Fibroblast of skin of right quadriceps (primary cell): ENCODE measurements at places on chromosomes 4 and X.

DNA sequence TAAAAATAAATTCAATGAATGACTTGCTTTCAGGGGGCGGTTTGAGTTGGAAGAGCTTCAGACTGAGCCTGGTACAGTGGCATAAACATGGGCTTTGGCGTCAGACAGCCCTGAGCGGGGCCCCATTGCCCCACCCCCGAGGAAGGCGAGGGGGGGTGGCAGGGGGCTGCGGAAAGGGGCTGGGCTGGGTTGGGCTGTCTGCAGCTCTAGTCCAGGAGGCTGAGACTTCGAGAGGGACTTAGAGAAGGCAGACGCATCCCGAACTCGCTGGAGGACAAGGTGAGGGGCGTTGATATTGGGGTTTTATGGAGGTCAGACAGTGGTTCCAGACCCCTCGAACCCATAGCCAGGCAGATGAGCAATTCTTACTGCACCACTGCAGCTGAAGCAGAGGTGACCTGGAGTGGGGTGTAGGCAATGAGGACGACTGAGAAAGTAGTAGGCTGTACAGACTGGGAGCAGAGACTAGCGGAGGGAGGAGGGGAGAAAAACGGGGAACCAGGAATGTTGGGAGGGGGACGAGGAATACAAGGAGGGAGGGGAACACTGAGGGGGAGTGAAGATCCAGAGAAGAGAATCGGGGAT is at the start of gene MAGED2:
MAGED2 (plus strand) TSS at position 222 of the 585 bp plus-strand sequence. CDS start 1,587 bp downstream, outside the sequence.
- peak; percentile 40 for DNase-seq

DNA sequence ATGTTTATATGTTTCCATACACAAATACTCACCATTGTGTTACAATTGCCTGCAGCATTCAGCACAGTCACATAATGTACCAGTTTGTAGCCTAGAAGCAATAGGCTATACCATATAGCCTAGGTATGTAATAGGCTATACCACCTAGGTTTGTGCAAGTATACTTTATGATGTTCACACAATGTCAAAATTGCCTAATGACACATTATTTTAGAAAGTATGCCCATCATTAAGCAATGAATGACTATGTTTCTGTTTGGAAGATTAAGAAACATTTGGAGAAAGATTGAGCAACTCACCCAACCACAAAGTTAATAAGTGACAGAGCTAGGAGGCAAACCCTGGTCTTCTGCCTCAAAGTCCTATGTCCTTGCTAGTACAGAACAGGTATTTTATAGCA is 96.8 kb upstream of the GRIA3 start:
- peak; percentile 36 for DNase-seq

GRCh38 chr4:165331359-165331758 is 3.9 kb downstream of the MSMO1 start:
- no peak for DNase-seq

- no peak for DNase-seq
Observed at GRCh38 chr4:177464026-177464425, 21.8 kb upstream of the AGA start.

- DNase-seq: peak; percentile 80
Observed at GRCh38 chr4:72319601-72320021, 249.4 kb downstream of the ADAMTS3 start.

- DNase-seq: no peak
Observed at GRCh38 chr4:146232131-146232722, 17.9 kb downstream of the REELD1 start.

GRCh38 chr4:147674073-147674472 is 9.9 kb downstream of the PRMT9 start:
- no peak for DNase-seq

- DNase-seq: peak; percentile 53
Observed at GRCh38 chr4:37981844-37982720, 21.9 kb downstream of the PTTG2 start.

GRCh38 chr4:88359558-88359957 is 19.1 kb upstream of the HERC6 start:
- no peak for DNase-seq

- DNase-seq: no peak
Observed at GRCh38 chrX:68492583-68492982, 6.3 kb upstream of the YIPF6 start.

DNA sequence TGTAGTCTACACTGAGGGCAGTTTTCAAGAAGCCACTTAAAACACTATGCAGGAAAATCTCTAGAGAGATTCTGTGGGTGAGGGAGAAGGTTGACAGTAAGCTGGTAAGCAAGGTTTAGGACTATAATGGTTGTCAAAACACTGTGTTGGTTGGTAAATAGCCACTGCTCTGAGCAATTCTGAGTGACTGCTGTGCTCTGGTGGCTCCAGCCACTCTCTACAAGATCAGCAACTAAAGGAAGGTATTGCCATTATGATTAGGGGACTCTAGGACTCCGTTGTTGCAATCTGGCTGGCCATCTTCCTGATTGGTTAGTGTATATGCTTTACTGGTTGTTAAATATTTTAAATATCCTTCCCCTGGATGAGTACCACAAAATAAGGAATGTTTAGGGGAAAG is 5.5 kb upstream of the FAM47E start:
- DNase-seq: no peak

DNA sequence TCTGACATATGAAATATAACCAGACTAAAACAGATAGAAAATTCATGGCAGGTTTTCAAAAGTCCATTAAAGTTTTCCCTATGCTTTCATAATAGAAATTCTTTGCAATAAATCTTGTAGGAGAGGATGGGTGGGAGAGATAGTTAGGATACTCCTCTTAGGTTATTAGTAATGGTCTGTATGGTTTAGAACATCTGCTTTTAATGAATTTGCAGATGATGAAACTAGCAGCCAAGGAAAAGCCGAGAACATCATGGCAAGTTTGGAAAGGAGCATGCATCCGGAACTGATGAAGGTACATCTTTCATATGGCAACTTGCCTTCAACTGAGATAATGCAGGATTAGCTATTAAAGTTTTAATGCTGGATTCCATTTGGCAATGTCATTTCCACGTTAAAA is 70.7 kb downstream of the DOCK11 start:
- DNase-seq: peak; percentile 87

- peak; percentile 37 for DNase-seq
Observed at GRCh38 chr4:77927991-77928925, 65.6 kb downstream of the MRPL1 start.

DNA sequence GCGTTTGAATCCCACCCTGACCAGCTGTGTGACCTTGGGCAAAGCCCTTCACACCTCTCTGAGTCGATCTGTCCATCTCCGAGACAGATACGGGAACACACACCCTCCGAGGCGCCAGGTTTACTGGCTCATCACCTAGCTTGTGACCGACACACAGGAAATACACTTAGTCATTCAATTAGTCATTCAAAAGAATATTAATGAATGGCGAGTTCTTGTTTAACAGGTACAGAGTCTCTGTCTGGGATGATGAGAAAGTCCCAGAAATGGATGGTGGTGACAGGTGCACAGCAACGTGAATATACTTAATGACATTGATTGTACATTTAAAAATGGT is 80.6 kb downstream of the PPP2R2C start:
- DNase-seq: no peak

- DNase-seq: no peak
Observed at GRCh38 chrX:53281963-53282695, 745 bp upstream of the IQSEC2 start.

DNA sequence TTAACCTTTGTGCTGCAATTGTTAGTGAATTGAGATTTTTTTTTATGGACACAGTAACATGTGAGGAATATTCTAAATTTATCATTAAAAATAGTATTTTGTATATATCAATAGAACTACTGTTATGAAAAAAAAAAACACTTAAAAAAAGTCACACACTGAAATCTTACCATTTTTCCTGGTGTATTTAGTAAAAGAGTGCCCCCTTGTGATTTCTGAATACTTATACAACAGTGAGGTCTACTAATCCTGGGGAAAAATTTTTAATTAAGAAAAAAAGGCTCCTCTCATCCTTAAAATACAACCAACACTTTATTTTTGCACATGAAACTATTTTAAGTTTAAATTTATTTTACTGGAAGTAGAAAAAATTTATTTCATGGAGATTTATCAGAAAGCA is 56.4 kb upstream of the SPOCK3 start:
- no peak for DNase-seq

GRCh38 chr4:107600436-107600835 is 119.6 kb downstream of the PAPSS1 start:
- DNase-seq: peak; percentile 80

GRCh38 chr4:126748736-126749135 is 884.0 kb upstream of the INTU start:
- DNase-seq: peak; percentile 54

DNA sequence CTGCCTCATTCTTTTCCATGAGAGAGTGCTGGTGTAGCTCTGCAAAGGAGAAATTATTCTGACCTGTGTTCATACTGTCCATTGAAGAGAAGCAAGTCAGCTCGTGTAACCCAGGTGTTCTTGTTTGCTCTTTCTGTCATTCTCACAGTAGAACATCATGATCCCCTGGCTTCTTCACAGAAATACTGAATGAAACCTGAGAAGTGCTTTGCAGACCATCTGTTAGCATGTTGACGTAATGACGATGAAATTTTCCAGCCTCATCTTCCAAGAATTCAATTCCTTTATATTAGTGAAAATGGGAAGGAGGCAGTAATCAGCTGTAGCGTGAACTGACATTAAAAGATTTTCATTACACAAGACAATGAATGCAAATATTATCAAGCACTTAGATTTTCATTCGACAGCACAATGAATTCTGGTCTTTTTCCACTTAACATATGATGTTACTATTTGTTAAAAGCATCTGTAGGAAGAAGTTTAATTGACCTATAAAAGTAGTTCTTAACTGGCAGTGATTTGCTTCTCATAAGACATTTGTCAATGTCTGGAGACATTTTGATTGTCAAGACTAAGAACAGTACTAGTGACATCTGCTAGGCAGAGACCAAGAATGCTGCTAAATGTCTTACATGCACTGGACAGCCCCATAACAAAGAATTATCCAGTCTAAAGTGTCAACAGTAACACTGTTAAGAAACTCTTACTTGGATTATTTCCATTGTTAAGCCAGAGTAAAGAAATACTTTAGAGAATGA is 246.3 kb downstream of the BANK1 start:
- DNase-seq: peak; percentile 54

- DNase-seq: peak; percentile 93
Observed at GRCh38 chr4:118173956-118174725, 139.9 kb downstream of the NDST3 start.

DNA sequence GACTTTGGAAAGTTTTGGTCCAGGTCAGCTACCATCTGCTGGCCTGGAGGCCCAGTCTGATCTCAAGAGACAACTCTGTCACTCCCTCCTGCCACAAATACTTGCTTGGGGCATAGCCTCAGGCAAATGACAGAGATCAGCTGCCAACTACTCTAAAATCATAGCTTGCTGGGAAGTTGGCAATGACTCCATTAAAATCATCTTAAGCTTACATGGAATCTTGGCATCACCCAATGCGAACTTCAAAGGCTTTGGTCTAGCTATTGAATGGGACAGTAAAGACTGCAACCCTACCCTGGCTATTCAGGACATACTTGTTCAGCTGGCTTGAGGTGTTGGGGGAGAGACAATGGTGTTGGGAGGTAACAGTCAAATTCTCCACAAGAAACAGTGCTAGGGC is 7.0 kb upstream of the USO1 start:
- no peak for DNase-seq

GRCh38 chr4:75040703-75041102 is 107.8 kb downstream of the PARM1 start:
- DNase-seq: no peak

DNA sequence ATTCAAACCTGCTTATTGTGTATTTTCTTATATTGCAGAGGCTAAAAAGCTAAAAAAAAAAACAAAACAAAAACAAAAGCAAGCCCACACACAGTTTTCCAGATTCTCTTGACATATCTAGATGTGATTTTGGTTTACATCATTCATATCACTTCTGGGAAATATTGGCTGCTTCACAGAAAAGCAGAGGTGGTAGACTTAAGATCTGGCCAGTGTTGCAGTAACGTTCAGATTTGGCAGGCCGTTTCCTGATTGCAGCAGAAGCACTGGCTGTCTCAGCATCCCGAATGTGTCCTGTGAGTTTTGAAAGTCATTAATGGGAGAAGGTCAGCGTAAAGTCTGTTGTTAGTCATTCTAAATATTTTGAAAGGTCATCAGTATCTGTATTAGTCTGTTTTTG is 2062.0 kb downstream of the ARAP2 start:
- DNase-seq: peak; percentile 32

- DNase-seq: no peak
Observed at GRCh38 chr4:187073820-187074219, 350.2 kb upstream of the FAT1 start.

- DNase-seq: no peak
Observed at GRCh38 chr4:23654791-23655190, 235.1 kb downstream of the PPARGC1A start.
